ENCODE measurements at places on chromosomes 11 and 22. TPM values are rescaled to one million over a fixed set of nuclear protein-coding genes. Genes with fewer than 3 reads are reported as not detected.

- no peak overlapping the region for H3K4me3 ChIP-seq
- H3K4me1 ChIP-seq = no peaks in the 10 kb centered on the region
- peaks cover 2% of the 10 kb centered on the region for H3K27me3 ChIP-seq
- no peak overlapping the region for H3K27ac ChIP-seq
- DNase-seq = no peak
- no peaks in the 10 kb centered on the region for H3K36me3 ChIP-seq
These were observed 34.8 kb downstream of the EFCAB6 start for GRCh38 chr22:43777286-43777685.

DNA sequence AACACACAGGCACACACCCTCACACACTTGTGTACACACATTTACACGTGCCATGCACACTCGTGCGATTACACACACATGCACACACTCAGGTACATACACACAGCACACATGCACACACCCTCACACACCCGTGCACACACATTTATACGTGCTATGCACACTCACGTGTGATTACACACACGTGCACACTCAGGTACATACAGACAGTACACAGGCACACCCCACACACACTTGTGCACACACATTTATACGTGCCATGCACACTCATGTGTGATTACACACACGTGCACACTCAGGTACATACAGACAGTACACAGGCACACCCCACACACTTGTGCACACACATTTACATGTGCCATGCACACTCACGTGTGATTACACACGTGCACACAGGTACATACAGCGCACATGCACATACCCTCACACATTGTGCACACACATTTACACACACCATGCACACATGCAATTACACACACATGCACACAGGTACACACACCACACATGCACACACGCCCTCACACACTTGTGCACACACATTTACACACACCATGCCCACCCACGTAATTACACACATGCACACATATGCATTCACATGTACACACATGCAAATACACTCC is 4.6 kb downstream of the IFITM10 start:
- no peak overlapping the region for H3K4me3 ChIP-seq
- peaks cover 5% of the 10 kb centered on the region for H3K36me3 ChIP-seq
- DNase-seq = no peak
- H3K27ac ChIP-seq = no peak overlapping the region

DNA sequence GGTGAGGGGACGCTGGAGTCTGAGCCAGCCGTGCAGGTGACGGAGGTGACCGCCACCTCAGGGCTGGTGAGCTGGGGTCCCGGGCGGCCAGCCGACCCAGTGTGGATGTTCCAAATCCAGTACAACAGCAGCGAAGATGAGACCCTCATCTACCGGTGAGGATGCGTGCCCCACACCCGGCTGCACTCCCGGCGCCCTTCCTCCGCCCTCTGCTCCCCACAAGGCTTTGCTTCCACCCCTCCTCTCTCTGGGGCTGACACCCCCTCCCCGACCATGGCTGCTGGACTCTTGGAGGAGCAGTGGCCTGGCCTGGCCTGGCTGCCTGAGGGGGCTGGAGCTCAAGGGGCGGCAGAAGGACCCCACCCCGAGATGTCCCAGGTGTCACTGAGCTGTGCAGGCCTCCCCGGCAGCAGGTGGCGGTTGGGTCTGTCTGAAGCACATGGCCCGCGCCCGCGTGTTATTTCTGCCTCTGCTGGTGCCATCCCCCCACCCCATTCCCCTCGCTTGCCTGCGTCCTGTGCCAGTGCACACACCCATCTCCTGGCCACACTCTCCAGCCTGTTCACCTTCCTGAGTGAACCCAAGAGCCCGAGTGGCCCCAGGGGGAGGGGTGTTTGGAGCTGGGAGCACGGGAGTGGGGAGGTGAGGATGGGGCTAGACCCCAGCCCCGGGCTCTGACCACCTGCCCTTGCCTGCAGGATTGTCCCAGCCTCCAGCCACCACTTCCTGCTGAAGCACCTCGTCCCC is 2.2 kb downstream of the LRFN4 start:
- DNase-seq = no peak
- H3K4me3 ChIP-seq = peak overlapping the region; percentile 15
- H3K4me1 ChIP-seq = peaks cover 4% of the 10 kb centered on the region
- H3K27ac ChIP-seq = no peak overlapping the region
- no peaks in the 10 kb centered on the region for H3K36me3 ChIP-seq

- H3K4me1 ChIP-seq = peaks cover 15% of the 10 kb centered on the region
- DNase-seq = no peak
- no peak overlapping the region for H3K4me3 ChIP-seq
- H3K27ac ChIP-seq = no peak overlapping the region
- no peaks in the 10 kb centered on the region for H3K27me3 ChIP-seq
These were observed 25.7 kb downstream of the LRFN4 start for GRCh38 chr11:66882561-66883015.

TMPRSS6 gene
- total RNA-seq = 2.3 TPM

DNA sequence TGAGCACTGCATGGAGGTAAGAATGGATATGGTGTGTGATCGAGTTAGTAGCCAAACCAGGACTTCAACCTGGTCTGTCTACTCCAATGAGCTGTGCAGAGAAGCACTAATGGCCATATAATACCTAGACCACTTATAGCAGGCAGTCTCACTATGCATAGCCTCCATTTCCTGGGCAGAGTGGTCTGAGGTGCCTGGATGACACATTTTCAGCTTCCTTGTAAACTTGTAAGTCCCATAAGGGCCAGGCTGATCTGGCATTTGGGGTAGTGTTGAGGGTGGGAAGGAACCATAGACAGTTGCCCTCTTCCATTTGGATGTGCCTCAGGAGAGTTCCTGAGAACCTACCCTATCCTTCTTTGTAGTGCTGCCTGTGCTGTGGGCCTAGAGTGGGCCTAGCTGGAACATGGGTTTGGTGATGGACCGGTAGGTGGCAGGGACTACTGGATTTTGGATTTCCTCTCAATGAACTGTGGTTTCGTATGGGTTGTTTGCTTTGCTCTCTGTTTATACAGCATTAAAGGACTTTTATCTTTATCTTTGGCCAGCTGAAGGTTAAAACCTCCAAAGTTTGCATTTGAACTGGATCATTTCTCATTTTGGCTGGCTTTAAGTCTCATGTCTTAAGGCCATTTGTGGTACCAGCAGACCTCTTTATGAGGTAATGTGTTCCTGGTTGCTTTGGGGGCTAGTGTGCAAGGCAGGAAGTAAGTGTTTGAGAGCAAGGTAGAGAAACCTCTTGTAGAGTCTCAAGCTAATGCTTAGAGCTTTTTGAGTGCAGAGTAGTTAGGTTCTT is 86.9 kb downstream of the STIM1 start:
- H3K36me3 ChIP-seq = peaks cover 29% of the 10 kb centered on the region
- no peaks in the 10 kb centered on the region for H3K27me3 ChIP-seq
- DNase-seq = no peak
- H3K27ac ChIP-seq = peak overlapping the region; percentile 86
- H3K4me1 ChIP-seq = peaks cover 77% of the 10 kb centered on the region

STK33 gene
- total RNA-seq = 0.34 TPM

- no peak overlapping the region for H3K4me3 ChIP-seq
- no peaks in the 10 kb centered on the region for H3K4me1 ChIP-seq
These were observed 89.3 kb downstream of the BCR start for GRCh38 chr22:23269441-23270211.

SAA4 gene
- not detected for total RNA-seq

MYO7A gene
- 0.29 TPM for total RNA-seq

ASRGL1 gene
- 5.7 TPM for total RNA-seq

FXYD6 gene
- not detected for total RNA-seq

C11orf91 gene
- total RNA-seq = not detected

DNA sequence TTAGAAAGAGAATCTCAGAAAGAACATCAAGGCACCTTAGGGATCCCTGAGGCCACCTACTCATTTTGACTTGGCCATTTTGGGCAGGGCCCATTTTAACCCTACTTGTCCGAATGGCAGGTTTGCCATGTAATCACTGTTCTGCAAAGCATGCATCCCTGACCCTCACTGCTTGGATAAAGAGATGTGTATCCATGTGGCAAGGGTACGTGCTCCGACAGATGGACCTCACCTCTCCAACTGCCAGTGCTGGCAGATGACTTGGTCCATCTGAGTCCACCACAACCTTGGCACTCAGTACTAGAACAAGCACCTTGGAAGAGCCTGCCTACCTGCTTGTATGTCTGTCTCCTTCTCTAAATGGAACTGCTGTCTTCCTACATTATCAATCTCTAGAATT is 139.4 kb downstream of the SPATA19 start:
- H3K27me3 ChIP-seq = no peaks in the 10 kb centered on the region
- DNase-seq = no peak
- H3K36me3 ChIP-seq = no peaks in the 10 kb centered on the region
- no peaks in the 10 kb centered on the region for H3K4me1 ChIP-seq
- H3K4me3 ChIP-seq = no peak overlapping the region
- H3K27ac ChIP-seq = no peak overlapping the region

KRTAP5-9 gene
- not detected for total RNA-seq

DNA sequence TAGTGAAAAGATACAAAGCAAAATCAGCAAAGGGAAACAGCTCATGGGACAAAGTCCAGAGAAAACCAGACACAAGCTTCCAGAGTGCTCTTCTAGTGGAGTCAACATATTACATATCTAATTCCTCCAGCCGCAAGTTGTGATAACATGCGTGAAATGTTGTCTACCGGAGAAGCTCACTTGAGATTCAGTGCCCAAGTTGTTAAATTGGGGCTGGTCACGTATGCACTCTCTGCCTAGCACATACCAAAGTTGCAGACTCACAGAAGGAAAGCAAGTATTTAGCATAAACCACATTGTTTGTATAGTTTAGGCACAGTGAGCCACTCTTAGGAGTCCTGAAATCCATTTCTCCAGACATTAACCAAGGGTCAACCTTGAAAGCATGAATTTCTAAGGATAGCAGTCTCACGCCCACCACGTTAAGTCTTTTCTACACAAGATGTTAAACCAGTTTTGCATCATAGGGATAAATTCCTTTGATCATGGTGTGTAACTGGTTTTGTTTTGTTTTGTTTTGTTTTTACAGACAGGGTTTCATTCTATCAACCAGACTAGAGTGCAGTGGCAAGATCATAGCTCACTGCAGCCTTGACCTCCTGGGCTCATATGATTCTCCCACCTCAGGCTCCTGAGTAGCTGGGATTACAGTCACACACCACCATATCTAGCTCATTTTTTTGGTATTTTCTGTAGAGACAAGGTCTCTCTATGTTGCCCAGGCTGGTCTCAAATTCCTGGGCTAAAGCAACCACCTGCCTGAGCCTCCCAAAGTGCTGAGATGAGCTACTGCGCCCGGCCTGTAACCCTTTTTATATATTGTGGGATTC is 39.5 kb upstream of the EP300 start:
- no peaks in the 10 kb centered on the region for H3K27me3 ChIP-seq
- no peak for DNase-seq
- H3K36me3 ChIP-seq = no peaks in the 10 kb centered on the region
- H3K4me1 ChIP-seq = peaks cover 7% of the 10 kb centered on the region
- H3K27ac ChIP-seq = no peak overlapping the region
- H3K4me3 ChIP-seq = no peak overlapping the region

LIF gene
- total RNA-seq = 455 TPM

DNA sequence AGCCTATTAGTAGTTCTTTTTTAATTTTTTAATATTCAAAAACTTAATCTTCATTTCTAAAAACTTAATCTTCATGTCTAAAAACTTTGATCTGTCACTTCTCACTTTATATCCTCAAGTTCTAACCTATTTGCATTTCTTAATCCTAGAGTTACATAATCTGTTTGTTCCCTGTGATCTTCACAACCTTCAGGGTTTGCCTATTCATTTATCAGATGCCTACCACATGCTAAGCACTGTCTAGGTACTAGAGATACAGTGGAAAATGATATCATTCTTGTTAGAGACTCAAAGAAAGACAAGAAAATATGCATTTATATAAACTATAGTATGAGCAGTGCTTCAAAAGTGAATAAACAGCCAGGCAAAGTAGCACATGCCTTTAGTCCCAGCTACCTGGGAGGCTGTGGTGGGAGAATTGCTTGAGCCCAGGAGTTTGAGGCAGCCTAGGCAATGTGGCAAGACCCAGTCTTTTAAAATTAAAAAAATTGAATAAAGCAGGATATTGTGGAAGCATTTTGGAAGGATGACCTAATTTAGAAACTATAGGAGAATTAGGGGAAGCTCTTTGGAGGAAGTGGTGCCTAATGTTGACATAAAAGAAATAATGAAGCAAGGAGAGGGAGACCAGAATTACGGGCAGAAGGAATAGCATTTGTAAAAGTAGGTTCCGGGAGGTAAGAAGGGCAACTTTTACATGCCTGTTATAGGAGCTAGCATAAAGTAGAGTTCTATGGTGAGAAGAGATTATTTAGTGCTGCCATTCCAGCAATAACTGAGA is 54.4 kb upstream of the GRK2 start:
- no peak overlapping the region for H3K27ac ChIP-seq
- peaks cover 12% of the 10 kb centered on the region for H3K4me1 ChIP-seq
- DNase-seq = no peak
- H3K4me3 ChIP-seq = no peak overlapping the region
- peaks cover 22% of the 10 kb centered on the region for H3K36me3 ChIP-seq
- no peaks in the 10 kb centered on the region for H3K27me3 ChIP-seq

SHANK3 gene
- 0.05 TPM for total RNA-seq

- H3K4me1 ChIP-seq = no peaks in the 10 kb centered on the region
- no peak overlapping the region for H3K27ac ChIP-seq
- H3K4me3 ChIP-seq = no peak overlapping the region
- DNase-seq = no peak
- peaks cover 16% of the 10 kb centered on the region for H3K27me3 ChIP-seq
These were observed 147.5 kb downstream of the LDLRAD3 start for GRCh38 chr11:36091256-36091811.

SCN4B gene
- total RNA-seq = 0.08 TPM

SMTNL1 gene
- not detected for total RNA-seq

DCDC1 gene
- not detected for total RNA-seq
